Right cardiac atrium (tissue), 5 donors: ENCODE measurements at places on chromosomes 7 and 10.
A peak's percentile ranks its signal among the peaks of the same experiment; 100 is the strongest.

DNA sequence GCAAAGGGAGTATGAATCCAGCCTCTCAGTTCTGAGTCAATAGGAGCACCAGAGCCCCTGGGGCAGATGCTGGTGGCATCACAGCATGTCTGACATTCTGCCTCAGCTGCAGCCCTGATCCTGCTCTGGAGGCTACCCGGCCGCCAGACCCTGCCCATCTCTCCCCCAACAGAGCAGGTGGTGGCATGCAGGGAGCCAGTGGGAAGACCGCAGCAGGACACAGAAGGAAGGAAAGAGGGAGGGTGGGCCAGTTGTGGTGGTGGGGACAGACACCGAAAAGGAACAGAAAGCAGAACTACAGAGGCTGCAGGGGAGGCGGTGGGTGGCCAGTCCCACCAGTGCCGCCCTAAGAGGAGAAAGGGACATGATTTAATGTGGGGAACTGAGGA, 35.3 kb downstream of the BLNK start:
- no peak for DNase-seq

GRCh38 chr10:7538970-7539654, 127.7 kb downstream of the ITIH5 start:
- no peak for DNase-seq

DNA sequence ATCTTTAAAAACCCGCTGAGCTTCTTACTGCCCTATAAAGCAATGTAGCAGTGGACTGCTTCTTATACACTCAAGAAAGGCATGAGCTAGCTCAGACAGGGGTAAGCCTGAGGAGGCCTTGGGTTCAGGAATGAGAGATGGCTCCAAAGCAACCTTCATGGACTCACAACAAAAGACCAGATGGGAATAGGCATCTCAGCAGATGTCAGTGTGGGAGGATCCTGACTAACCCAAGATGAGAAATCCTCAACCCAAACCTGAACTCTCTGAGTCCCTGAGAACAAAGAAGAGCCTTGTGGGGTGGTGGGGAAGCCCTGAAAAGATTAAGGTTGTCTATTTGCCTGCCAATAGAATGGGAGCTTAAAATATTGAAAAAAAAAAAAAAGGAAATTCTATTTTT, 807.4 kb downstream of the KCNMA1 start:
- no peak for DNase-seq

DNA sequence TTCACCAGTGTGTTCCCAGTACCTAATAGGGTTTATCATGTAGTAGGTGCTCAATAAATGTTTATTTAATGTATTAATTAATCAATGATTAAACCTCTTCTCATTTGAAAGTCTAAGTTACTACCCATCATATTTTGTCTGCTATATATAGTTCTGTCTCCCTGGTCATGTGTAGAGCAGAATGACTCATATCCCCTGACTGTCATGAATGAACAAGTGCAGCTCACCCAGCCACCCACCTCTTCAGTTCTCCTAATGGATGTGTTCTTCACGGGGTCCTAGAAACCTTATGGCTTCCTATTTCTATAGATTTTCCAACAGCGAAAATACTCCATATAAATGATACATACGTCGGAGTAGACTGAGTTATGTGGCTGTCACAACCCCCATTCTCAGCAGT, 64.5 kb downstream of the HIF1AN start:
- DNase-seq = no peak

GRCh38 chr7:7563269-7563668, 3.4 kb upstream of the MIOS start:
- DNase-seq = no peak

DNA sequence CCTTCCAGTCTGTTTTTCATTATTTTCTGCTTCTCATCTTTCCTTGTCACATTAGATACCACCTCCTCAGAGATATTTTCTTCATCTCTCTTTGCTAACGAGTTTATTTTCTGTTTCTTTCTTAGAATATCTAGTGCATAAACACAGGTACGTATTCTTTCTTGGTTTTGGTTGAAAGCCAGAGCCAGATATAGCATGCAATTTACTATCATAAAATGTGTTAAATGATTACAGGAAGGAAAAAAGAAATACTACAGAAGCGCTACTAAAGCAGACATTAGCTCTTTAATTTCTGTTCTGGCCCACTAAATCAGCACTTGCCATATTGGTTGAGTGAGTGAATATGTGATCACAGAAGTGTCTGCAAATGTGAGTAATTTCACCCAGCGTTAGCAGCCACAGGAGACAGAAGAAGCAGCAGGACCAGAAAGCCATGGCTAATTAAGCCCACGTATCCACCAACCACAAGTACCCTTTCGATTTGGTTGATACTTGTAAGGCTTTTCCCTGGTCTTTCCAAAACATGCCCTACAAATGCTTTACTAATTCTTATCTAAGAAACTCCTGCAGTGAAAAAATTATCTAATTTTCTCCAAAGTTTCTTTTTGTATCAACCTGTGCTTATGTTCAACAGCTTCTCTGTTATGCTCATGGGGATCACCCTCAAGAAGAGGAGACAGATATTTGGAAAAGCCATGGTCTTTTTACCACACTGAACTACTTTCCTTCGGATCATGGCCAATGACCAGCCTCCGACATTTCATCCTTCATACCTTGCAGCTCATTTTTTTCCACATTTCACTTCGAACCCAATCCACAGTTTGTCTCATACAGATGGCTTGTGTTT, 23.1 kb upstream of the MACC1 start:
- no peak for DNase-seq

GRCh38 chr7:126801733-126802132, 451.0 kb downstream of the GRM8 start:
- DNase-seq = no peak

DNA sequence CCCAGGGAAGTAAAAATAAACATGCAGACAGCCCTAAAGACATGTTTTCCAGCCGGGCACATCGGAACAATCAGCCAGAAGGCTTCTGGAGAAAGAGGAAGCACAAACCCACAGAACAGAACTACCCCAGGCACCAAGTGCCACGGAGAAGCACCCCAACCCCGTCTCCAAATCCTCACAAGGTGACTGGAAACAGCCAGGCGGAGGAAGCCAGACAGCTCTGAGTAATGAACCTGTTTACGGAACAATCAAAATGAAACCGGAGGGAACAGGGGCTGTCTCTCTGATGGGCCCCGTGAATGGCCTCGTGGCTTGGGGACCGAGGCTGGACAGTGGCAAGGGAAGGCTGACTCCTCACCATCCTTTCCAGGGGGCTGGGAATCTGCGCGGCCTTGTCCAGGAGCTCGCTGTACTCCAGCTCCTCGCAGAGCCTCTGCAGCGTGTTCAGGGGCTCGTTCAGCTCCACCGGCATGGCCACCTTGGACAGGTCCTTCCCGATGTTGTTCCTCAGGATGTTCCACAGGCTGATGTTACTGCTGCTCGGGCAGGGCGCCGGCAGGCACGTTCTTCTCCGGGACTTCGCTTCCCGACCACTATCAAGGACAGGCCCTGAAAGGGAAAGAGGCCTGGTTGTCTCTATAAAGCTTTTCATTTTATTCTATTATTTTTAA, 77.0 kb upstream of the GSDME start:
- peak; percentile 39 for DNase-seq

GRCh38 chr7:116584721-116585120, 59.9 kb downstream of the CAV1 start:
- DNase-seq = no peak

- no peak for DNase-seq
These were observed 90.8 kb downstream of the DPY19L1 start for GRCh38 chr7:34946486-34946885.

DNA sequence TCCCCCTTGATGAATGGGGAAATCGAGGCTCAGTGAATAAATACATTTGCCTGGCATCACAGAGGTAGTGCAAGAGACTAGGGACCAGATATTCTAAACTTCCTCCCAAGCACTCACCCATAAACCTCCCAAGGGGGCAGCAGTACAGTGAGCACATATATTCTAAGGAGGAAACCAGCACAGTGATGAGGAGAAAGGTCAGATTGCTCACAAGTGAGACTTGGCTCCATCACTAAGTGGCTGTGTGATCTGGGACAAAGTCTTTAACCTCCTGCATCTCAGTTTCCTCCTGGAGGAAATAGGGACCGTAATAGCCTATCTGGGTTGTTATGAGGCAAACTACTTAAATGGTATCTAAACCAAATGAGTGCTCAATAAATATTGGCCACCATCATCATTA, 4.3 kb downstream of the PLXNA4 start:
- no peak for DNase-seq

- DNase-seq = no peak
These were observed 17.3 kb downstream of the TLL2 start for GRCh38 chr10:96496281-96496925.

DNA sequence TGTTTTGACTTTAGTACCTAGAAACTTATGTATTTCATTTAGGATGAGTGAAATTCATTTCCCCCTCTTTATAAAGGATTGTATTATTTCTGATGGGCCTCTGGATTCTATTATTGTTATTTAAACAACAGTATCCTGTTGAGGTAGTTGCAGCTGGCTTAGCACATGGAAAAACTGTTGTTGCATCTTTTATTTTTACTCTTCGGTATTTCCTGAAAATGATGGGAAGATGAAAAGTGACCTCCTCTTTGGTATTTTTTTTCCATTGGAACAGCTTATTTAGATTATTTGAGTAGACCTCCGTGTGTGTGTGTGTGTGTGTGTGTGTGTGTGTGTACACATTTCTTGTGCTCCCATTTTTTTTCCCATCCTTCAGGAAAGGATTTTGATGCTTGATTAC, 129.8 kb downstream of the PRKG1 start:
- no peak for DNase-seq

DNA sequence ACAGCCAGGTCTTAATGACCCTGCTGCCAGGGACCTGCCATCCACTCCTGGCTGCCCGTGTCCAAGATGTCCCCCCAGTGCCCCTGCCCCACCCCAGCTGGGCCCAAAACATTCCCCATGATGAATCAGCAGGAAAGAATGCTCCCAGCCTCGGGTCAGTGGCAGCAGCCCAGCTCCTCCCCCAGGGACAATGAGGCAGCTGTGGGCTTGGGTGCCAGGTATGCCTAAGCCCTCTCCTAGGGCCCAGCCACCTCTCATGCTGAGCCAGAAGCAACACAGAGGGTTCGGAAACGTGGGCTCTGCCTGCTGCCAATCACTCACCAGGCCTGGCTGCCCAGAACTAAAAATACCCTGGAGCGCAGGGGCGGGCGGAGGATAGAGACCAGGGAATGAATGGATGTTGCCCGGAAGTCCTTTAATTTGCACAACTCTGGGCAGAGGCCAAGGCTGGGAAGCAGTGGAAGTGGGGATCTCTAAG, 1.5 kb upstream of the LOXL4 start:
- peak; percentile 91 for DNase-seq

DNA sequence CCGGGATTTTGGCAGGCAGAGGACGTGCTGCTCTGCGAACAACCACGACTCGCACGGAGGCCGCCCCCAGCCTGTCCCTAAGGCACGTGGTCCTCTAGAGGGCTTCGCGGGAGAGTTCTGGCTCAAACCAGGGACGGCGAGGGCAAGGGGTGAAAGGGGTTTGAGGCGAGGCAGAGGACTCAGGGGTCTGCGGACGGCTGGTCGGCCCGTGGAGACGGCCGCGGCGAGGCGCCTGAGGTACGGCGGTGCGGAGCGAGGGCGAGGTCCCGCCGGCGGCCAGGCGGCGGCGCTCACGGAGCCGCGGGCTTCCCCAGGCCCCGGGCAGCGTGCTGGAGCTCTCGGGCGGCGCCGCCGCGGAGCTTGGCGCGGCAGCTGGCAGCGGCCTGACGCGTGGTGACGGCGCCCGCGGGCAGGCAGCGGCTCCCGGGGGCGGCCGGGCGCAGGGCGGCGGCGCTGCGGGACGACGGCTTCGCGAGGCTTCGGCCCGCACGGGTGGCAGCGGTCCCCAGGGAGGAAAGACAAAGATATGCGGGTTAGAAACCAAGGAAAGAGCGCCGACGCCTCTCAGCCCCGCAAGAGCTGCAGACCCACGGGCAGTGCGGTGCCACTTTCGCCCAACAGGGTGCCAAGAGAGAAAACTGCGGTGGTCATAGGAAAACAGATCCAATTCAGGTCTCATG, 44.8 kb downstream of the ZNF800 start:
- peak; percentile 88 for DNase-seq

- no peak for DNase-seq
These were observed 104.6 kb downstream of the WDR37 start for GRCh38 chr10:1160561-1161314.

DNA sequence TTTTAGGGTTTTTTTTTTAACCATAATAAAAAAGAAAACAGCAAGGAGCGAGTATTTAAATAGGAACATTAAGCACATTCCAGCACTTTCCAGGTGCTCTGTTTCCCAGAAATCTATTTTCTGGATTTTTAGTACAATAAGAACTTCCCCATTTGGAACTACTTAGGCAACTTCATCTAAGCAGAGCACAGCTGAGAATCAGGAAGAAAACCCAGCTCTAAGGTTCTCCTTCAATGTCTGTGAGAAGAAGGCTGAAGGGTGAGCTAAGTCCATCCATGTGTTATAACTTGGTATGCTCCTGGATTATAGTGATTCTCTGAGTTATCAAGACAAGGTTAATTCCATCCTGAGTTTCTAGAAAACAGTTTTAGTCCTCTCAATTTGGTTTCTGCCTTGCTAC, 181.9 kb downstream of the CYP26A1 start:
- DNase-seq = no peak

DNA sequence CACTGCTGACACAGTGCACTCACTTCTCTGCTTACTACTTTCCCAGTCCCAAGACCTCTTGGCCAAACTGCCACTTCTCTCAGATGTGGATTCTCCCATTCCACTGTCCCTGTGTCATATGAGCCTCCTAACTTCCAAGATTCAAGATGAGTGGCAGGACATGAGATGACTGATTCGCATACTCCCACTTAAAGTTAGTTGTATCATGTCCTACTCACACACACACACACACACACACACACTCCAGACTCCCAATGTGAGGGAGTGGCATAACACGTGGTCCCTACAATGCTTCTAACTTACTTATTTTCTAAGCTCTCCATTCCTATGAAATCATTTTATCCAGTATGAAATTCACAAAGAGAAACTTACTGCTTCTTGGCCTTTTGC, 67.0 kb upstream of the CAV2 start:
- no peak for DNase-seq

- DNase-seq = no peak
These were observed 13.9 kb downstream of the VCL start for GRCh38 chr10:74011770-74012169.

- DNase-seq = no peak
These were observed 184.7 kb upstream of the PCDH15 start for GRCh38 chr10:54985732-54986131.

- no peak for DNase-seq
These were observed 68.5 kb downstream of the FAM204A start for GRCh38 chr10:118273662-118274061.

DNA sequence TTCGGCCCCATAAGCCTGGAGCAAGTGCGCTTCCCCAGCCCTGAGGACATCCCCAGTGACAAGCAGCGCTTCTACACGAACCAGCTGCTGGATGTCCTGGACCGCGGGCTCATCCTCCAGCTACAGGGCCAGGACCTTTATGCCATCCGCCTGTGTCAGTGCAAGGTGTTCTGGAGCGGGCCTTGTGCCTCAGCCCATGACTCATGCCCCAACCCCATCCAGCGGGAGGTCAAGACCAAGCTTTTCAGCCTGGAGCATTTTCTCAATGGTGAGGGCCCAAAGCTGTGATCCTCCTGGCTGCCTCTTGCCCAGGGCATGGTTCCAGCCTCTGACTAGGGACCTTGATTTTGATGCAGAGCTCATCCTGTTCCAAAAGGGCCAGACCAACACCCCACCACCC, 10.1 kb downstream of the IRF5 start:
- no peak for DNase-seq

- DNase-seq = no peak
These were observed 158.0 kb upstream of the PTN start for GRCh38 chr7:137501562-137501961.
